ENCODE measurements at places on chromosomes 7 and 10.

GRCh38 chr7:132933072-132933458, 148.8 kb downstream of the CHCHD3 start:
- peak; percentile 95 for DNase-seq

- no peak for DNase-seq
These were observed 7.8 kb upstream of the DPYSL4 start for GRCh38 chr10:132178672-132179545.

DNA sequence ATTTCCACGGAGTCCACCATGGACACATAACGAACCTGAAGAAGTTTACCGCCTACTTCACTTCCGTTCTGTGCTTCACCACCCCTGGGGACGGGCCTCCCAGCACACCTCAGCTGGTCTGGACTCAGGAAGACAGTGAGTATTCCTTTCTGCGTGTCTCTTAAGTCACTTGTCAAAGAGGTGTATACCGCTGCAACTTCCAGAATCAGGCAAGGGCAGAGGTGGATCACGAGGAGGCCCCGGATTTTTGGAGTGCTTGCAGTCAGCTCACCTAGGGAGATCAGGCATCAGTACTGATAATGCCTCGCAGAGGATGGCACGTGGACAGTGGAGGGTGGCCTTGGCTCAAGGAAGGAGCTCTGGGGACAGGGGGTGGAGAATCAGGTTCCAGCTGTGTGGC, 630.4 kb upstream of the FOXK1 start:
- DNase-seq: no peak

- DNase-seq: no peak
These were observed 295.7 kb upstream of the ZMIZ1 start for GRCh38 chr10:78772986-78773530.

DNA sequence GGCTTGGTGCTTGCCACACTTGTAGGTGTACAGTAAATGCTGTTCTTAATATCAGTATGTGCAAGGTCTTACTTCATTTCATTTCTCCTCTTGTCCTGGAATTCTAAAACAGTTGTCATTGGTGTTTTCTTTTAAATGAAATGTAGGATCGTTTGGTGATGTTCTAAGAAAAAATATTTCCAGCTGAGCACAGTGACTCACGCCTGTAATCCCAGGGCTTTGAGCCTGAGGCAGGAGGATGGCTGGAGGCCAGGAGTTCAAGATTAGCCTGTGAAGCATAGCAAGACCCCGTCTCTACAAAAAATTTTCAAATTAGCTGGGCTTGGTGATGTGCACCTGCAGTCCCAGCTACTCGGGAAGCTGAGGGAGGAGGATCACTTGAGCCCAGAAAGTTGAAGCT, 32.6 kb upstream of the ELN start:
- DNase-seq: no peak

DNA sequence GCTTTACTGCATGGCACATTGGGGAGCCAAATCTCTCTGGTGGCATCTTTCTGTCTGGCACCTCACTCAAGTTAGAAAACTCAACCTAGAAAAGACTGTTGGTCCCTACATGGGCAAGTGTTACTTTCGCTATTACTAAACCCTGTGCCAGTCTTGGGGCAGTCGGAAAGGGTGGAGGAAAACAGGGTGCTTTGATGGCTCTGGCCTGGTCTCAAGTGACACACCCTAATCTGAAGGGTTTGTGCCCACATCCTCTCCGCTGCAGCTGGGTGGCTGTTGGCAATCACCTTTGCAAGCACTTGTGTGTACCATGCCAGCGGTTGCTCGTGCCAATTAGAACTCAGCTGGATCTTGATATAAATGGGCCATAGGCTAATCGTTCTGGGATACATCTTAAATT, 159.8 kb upstream of the ITGB1 start:
- no peak for DNase-seq

GRCh38 chr7:43501870-43502269, 81.0 kb upstream of the STK17A start:
- peak; percentile 65 for DNase-seq

DNA sequence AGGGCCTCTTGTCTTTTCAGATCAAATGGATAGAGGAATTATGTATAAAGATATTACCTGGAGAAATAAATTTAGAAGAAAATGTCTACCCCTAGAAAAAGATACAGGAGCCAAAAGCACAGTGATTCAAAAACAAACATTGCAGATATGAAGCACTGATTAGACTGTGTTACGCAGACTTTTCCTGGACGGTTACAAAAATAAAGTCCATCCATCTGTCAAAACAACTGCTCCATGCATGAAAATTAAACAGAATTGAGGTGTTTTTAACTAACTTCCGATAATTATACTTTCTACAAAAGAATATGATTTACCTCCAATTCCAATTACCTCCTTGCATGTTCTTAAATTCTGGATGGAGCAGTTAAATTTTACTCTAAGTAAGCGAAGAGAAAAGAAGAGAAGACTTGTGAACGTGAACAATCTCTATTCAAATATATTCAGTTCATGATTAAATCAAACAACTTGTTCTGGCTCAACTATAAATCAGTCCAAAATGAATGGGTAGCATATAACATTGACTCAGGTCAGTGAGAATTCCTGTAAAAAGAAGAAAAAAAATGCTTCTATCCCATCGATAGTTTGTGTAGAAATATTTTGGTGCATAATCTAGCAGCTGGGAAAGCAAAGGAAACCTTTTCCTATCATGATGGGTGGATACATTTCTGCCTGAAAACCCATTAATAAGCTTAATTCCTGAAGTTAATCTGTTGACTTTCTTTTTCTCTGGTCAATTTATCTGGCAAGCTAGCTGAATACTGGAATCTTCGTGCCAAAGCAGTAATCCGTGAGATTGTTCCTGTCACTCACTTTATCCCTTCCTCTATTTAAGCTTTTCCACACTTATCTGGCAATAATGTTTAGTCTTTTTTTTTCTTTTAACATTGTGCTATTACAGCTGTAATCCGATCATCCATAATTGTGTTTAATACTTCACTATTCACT, 80.4 kb downstream of the SEMA3A start:
- no peak for DNase-seq

DNA sequence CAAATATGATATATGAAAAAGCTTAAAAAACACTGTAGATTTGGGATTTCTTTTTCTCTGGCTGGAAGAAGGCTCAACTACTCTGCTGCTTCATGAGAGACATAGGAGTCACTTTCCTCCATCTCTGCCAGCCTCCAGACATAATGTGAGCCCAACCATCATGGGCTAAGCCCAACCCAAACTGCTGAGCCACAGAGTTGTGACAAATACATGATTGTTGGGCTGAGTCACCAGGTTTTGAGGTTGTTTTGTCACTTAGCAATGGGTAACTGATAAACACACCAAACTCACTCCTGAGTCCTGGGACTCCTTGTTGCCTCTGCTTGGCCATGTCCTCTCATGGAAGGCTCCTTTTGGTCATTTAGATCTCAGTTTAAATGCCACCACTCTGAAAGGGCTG, 381.8 kb upstream of the FZD8 start:
- peak; percentile 56 for DNase-seq

GRCh38 chr10:80540981-80541750, 3.5 kb downstream of the SH2D4B start:
- peak; percentile 19 for DNase-seq

- DNase-seq: no peak
These were observed 379.9 kb downstream of the SH2D4B start for GRCh38 chr10:80917636-80918035.

GRCh38 chr7:132226046-132226956, 350.0 kb downstream of the PLXNA4 start:
- peak; percentile 57 for DNase-seq

GRCh38 chr7:2099048-2099957, 133.4 kb downstream of the MAD1L1 start:
- DNase-seq: no peak

DNA sequence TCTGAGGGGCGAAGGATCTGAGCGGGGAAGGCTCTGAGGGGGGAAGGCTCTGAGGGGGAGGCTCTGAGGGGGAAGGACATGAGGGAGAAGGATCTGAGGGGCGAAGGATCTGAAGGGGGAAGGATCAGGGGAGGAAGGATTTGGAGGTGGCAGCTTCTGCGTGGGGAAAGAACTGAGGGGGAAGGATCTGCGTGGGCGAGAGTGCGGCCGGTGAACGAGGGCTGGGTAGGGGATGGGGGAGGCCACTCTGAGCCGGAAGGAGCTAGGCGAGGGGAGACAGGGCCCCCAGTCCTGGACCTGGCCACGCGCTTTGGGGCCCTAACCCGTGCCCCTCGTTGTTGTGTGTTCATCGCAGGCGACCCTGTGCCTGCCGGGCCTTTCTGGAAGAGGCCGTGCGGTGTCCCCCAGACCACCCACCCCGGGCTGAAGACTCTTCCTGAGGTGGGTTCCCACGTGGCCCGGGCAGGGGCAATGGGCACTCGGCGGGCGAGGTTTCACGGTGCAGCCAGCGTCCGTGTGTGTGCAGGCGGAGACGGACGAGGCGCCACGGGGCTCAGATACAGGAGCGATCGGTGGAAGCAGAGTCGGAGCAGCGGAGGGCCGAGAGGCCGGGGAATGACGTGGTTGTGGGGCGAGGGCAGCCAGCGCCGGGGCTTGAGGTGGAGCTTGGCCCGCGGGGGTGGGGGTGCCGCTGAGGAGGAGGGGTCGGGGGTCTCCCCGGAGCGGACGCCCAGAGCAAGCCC, 2.0 kb downstream of the CALY start:
- DNase-seq: no peak

DNA sequence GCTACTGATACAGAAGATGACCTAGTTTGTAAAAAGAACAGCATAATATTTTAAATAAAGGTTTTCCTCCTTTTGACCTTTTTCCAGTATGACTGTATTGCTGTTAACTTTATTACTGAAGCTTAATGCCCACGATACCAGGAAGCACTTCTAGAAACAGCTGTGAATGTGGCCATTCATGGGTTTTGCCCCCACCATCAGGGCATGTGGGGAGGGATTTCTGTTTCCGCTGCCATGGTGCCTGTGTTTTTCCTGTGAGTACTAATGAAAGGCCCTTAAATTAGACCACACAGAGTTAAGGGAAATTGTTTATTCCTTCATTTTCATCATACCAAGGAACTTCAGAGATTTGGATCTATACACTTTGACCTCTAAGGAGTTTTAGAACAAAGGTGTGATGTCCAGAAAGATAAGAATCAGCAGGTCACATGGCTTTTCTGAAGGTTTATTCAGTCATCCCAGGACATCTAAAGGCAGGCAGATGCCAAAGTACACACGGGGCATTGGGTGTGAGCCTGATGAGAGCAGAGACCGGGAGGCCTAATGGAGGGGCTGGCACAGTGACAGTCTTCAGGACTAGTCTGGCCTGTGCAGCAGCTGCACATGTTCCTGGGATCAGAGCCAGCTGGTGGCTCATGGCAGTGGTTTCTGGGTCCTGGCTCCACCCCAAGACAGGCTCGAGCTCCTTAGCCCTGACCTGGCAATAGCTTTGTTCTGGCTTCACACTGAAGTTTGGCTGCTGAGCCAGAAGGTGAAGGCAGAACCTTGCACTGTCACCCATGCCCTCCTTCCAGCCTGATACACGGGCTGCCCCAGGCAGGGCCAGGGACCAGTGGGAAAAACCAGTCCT, 190.9 kb downstream of the REEP3 start:
- DNase-seq: peak; percentile 95

DNA sequence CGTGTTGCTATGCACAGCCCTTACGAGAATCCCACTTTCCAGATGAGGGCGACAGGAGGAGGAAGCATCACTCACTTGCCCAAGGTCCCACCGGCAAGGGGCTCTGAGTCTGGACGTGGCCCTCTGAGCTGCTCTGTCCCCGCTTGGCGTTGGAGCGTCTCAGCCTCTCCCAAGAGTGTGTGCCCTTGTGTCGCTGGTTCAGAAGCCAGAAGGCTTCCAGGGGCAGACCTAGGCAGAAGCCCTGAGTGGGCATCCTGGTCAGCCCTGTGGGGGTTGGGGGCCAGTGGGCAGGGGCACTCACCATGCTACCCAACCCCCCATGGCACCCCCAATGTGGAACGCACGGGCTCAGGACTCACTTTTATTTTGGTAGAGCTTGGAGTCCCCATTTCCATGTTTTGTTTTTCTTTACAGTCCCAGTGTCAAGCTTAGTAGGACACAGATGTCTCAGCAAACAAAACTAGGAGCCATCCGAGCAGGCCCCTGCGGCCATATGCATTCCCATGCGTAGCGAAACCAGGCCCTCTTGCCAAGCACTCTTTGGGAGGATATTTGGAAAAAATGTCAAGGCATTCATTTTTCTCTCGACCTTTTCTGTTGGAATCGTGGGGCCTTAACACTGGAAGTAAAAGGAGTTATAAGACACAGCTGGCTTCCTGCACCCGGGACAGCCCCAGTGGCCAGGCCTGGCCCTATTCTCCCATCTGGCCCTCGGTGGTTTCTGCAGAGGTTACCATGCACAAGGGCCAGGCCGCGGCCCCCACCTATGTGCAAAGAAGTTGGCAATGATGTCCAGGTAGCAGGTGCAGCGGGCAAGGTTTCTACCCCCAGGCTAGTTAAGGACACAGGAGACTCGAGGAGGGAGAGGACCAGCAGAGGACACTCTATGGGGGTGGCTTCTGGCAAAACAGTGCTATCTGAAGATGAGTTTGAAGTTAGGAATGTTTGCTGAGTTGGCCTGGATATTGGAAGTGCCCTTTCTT, 97.0 kb downstream of the LHPP start:
- DNase-seq: no peak

DNA sequence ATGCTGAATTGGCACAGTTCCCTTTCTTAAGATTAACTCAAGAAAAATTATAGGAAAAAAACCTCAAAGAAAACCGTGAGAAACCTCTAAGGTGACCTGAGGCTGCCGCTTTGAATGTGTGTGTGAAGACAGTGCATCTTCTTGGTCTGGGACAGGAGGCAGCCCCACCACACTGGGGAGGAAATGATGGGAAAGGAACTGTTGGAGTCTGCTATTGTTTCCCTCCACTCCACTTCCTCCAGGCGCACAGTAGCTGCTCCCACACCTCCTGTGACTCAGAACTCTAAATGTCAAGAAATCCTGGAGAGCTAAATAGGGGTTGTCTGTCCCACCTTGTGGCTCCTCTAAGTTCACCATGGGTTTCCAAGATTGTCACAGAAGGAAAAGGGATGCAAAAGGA, 179.4 kb downstream of the PDE1C start:
- no peak for DNase-seq

GRCh38 chr10:43707770-43708169, 59.1 kb upstream of the ZNF32 start:
- peak; percentile 69 for DNase-seq

DNA sequence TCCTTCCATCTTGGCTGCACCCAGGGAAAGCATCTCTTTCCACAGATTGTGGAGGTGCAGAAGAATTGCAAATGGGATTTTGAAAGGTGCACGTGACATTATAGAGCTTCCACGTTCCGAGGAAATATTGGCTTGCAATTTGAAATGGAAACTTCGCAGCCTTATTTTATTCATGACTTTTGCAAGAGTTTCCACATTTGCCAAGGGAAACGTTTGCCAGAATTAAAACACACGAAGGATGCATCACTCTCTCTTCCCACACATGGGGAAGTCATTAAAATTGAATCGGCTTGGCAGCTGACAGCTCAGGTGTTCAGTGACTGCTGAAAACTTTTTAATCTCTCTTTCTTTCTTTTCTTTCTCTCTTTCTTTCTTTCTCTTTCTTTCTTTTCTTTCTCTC, 475.4 kb upstream of the IGFBP3 start:
- DNase-seq: no peak

- DNase-seq: peak; percentile 68
These were observed 452 bp upstream of the TMEM140 start for GRCh38 chr7:135147341-135147898.

- no peak for DNase-seq
These were observed 53.0 kb downstream of the HDAC9 start for GRCh38 chr7:18548534-18548933.

- no peak for DNase-seq
These were observed 93.9 kb downstream of the CHN2 start for GRCh38 chr7:29288181-29289091.

GRCh38 chr7:151518105-151518946, 1.4 kb downstream of the RHEB start:
- DNase-seq: peak; percentile 48

Data from cardiac muscle cell (in vitro differentiated cells and primary cell).